ENCODE measurements at places on chromosomes 2 and 18. TPM values are rescaled to one million over a fixed set of nuclear protein-coding genes. Genes with fewer than 3 reads are reported as not detected.

Gene MYO5B
- total RNA-seq, result not detected

Gene CXCR1
- total RNA-seq, result 2.7 TPM

Gene TWSG1
- 8.6 TPM for total RNA-seq

Gene MOB1A
- total RNA-seq, result 193 TPM

Gene HOXD10
- not detected for total RNA-seq

Gene ICOS
- total RNA-seq, result 63.0 TPM
